Ammon's horn (tissue), 1 donor: ENCODE measurements at places on chromosomes 1 and 21.

- no peak for DNase-seq
Observed at GRCh38 chr1:169670836-169671235, 40.6 kb downstream of the SELL start.

- DNase-seq, result no peak
Observed at GRCh38 chr1:41670217-41670957, 185.9 kb upstream of the EDN2 start.

DNA sequence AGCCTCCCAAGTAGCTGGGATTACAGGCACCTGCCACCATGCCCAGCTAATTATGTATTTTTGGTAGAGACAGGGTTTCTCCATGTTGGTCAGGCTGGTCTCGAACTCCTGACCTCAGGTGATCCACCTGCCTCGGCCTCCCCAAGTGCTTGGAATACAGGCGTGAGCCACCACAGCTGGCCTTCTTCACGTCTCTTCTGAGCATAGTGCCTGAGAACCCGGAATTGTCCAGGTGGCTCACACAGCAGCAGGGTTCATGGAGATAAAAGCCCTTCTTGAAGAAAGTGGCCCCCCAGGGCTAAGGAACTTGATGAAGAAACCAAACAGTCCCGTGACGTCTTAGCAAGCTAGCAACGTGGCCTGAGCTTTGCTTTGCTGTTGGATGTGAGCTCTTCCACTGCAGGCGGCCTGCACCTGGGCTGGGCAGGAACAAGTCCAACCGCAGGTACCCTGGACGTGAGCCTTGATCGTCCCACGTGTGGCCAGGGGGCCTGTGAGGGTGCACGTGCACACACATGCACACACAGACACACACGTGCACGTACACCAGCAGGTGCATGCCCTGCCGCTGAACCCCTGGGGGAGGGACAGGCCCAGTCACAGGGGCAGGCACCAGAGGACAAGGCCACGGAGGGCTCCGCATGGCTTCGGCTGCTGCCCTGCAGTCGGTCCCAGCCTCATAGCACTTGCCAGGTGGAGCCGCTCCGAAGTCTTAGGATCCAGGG, 23.4 kb upstream of the TRAPPC10 start:
- DNase-seq, result no peak

- DNase-seq, result no peak
Observed at GRCh38 chr1:162303004-162303344, 73.7 kb downstream of the SPATA46 start.

DNA sequence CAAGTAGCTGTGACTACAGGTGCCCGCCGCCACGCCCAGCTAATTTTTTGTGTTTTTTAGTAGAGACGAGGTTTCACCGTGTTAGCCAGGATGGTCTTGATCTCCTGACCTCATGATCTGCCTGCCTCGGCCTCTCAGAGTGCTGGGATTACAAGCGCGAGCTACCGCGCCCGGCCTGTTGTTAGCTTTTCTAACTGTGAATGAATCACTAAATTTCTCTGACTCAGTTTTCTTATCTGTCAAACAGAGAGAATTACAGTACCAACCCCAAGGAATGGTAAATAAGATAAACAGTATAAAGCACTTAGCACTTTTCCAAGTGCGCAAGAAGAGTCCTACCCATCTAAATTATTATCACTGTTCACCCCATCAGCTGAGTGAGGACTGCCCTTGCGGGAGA, 193.6 kb downstream of the VAV3 start:
- DNase-seq, result no peak

- no peak for DNase-seq
Observed at GRCh38 chr1:240207073-240207709, 115.5 kb downstream of the FMN2 start.

GRCh38 chr1:22412932-22413727, 38.5 kb upstream of the ZBTB40 start:
- no peak for DNase-seq

GRCh38 chr1:179095377-179095776, 13.5 kb downstream of the TOR3A start:
- no peak for DNase-seq

GRCh38 chr1:240363315-240363714, 248.6 kb downstream of the GREM2 start:
- no peak for DNase-seq

GRCh38 chr1:36269408-36269838, 36.7 kb upstream of the SH3D21 start:
- DNase-seq, result no peak

GRCh38 chr1:67732750-67733151, 47.8 kb downstream of the GADD45A start:
- no peak for DNase-seq

- DNase-seq, result peak; percentile 93
Observed at GRCh38 chr1:153572569-153573015, 6.9 kb upstream of the S100A2 start.

GRCh38 chr21:44582055-44582454, 1.7 kb upstream of the KRTAP10-5 start:
- no peak for DNase-seq

GRCh38 chr21:41765973-41766882, 624 bp downstream of the RIPK4 start:
- DNase-seq, result no peak

DNA sequence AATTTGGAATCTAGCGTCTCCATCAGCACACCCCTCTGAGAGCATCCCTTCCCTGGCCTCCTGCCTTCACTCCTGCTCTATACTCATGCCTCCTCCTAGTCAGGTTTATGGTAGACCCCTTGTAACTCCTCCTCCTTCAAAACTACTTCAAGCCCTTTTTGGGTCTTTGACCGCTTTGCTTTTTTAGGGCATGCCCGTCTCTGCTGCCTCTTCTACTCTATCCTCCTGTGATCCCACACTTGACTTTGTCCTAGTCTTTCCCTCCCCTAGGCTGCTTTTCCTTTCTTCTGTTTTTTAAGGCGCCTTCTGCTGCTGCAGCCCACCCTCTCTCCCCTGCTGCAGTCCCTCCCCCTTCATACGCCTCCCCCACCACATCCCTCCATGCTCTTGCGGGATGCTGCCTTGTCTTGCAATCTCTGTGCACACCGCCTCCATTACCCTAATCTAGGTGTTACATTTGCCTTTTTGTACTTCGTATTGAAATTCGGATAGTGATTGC, 1.5 kb downstream of the SNX27 start:
- DNase-seq, result no peak

GRCh38 chr1:226656601-226657277, 82.3 kb downstream of the ITPKB start:
- no peak for DNase-seq

DNA sequence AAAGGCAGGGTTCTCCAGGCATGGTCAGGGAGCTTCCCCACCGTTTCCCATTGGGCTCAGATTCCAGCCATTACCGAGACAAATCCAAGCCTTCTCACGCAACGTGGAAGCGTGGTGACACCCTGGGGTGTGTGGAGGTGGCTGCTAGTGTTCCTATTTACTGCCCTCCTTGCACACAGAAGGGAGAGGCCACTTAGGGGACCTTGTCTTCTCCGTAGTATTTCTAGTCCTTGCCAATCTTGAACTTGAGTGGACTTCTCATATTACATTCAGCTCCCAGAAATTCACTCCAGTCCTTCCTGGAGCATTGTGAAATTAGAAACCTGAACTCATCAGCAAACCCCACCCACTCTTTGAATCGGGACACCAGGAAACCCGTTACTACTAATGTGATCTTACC, 131.6 kb downstream of the AJAP1 start:
- no peak for DNase-seq

DNA sequence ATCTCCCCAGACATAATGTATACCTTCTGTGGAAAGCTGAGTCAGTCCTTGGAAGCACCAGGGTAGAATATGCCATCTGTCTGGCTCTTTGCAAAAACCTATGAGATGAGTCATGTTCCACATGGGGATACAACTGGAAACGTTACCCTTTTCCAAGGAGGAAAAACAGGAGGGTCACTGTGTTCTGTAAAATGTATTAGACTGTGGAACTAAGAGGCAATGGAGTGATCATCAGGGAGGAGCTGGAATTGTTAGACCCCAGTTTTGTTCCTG, 16.1 kb upstream of the PSMD4 start:
- DNase-seq, result peak; percentile 49

- DNase-seq, result no peak
Observed at GRCh38 chr1:216607067-216607697, 116.0 kb downstream of the ESRRG start.

DNA sequence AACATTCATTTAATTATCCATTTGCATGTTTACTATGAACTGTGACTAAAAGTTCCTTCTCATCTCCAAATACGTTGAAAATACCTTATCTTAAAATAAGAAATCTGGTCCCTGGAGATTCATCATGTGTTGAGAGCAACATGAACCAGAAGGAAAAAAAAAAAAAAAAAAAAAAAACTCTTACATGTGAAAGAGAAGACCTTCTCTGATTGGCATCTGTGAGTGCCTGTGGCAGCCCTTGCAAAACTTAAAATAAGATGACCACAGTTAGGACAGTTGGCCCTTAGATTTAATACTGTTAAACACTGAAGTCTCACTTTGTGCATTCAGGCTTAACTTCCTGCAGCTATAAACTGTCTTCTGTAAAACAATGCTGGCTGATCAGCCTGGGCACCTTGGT, 1395.2 kb upstream of the ADGRL4 start:
- DNase-seq, result no peak

DNA sequence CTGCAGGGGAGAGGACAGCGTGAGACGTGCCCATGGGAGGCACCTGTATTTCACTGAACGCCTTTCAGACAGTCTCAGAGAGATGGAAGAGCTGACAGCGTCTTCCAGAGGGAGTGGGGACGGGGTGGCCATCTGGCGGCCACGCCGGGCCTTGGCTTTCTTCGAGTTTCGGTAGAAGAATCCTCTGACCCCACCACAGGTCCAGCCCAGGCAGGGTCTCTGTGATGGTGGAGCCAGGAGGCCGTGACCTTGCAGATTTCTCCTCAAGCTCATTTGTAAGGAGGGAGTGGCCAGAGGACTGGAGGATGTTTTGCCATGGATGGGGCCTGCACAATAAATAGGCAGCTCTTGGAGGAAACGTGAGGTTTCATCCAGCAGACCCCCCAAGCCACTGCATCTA, 47.6 kb upstream of the ADARB1 start:
- DNase-seq, result no peak

DNA sequence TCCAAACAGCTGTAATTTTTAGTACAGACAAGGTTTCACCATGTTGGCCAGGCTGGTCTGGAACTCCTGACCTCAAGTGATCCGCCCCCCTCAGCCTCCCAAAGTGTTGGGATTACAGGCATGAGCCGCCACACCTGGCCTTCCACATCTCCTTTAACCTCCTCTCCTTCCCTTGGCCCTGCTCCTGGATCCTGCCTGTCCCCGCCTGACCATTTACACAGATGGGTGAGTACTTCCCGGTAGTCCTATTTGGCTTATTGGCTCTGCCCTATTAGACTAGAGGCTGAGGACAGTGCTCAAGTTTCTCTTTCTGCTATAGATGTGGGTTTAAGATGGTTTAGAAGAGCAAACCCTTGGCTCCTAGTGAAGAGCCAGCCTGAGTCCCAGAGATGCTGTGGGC, 7.1 kb downstream of the PTPN7 start:
- no peak for DNase-seq

DNA sequence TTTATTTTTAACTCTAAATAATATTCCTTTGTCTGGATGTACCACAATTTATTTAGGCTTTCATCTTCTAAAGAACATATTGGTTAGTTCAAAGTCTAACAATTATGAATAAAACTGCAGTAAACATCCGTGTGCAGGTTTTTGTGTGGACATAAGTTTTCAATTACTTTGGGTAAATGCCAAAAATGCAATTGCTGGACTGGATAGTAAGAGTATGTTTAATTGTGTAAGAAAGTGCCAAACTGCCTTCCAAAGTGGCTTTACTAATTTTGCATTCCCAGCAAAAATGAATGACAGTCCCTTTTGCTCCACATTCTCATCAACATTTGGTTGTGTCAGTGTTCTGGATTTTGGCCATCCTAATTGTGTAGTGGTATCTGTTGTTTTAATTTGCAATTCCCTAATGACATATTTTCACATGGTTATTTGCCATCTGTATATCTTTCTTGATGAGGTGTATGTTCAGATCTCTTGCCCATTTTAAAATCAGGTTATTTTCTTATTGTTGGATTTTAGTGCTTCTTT, 113.8 kb downstream of the DPYD start:
- no peak for DNase-seq

DNA sequence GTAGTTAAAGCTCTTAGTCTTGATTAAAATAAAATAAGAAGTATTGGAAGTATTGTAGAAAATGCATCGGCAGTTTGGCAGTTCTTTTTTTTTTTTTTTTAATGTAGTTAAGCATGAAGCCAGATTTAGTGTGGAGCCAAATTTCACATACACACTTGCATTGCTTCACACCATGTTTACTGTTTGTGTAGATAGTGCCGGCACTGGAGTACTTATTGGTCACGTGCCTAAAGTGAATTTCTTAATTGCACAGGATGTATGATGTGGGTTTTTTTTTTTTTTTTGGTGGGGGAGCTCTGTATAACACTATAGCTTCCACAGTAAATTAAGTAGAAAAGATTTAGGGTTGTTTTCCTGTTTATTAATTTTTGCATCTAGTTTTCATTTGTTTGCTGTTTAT, 21.2 kb upstream of the TMEM61 start:
- DNase-seq, result no peak

- no peak for DNase-seq
Observed at GRCh38 chr1:208564466-208564865, 320.3 kb upstream of the PLXNA2 start.
